ENCODE measurements at places on chromosomes 12 and 14.
A peak's percentile ranks its signal among the peaks of the same experiment; 100 is the strongest.

- no peak for DNase-seq
These were observed 3.3 kb upstream of the PLEKHG3 start for GRCh38 chr14:64700894-64701293.

DNA sequence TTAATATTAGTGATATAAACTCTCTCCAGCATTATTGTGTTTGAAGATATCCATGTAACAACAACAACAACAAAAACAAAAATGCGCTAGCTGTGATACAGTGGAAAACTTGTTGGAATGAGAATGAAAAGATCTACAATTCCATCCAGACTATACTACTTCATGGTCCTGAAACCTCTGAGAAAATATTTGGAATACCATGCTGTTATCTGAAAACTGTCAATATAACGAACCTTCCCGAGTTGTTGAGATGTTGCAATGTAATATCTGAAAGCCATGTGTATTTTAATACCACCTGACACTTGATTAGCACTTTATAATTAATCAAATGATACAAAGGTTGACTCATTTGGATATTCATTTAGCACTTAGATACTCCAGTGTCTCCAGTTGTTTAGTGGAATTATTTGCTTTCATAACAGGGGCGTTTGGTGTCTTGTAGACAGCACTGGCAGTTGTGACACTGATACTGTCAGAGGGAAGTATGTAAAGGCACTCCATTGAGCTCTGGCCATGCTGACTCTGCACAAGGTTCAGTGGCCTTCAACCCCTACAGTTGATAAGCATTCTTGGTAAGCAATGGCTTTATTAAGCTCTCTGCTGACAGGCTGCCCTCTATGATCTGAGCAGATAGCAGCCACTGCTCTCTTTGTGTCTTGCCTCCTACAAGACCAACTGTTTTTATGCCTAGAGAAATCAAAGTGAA is 447.1 kb upstream of the SEL1L start:
- no peak for DNase-seq

DNA sequence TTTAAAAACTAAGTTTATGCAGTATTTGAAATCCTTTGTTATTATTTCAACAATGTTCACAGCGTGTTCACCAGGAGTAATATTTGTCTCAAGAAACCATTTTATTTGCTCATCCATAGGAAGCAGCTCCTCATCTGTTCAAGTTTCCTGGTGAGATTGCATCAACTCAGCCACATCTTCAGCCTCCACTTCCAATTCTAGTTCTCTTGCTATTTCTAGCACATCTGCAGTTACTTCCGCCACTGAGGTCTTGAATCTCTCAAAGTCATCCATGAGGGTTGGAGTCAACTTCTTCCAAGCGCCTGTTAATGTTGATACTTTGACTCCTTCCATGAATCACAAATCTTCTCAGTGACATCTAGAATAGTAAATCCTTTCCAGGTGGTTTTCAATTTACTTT is 18.0 kb downstream of the CLEC9A start:
- no peak for DNase-seq

DNA sequence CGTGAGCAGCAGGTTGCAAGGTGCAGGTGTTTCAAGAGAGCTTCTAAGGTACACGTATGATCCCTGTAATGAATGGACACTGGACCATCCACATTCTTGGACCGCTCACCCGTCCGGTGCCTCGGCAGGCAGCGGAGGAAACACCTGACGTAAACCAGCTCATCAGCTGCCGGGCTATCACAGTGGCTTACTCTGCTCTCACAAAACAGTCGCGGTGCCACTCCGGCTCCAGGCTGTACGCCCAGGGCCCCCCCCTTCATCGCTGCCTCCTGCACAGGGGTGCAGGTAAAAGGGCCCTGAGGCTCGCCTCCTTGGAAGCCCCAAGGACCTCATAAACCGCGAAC is 436 bp downstream of the VPS33A start:
- DNase-seq, result no peak

- no peak for DNase-seq
These were observed 2.0 kb upstream of the CCDC197 start for GRCh38 chr14:93994919-93995682.

- DNase-seq, result no peak
These were observed 34.6 kb upstream of the ANKRD9 start for GRCh38 chr14:102544046-102544746.

- DNase-seq, result no peak
These were observed 72.8 kb upstream of the NPAS3 start for GRCh38 chr14:32865827-32866376.

DNA sequence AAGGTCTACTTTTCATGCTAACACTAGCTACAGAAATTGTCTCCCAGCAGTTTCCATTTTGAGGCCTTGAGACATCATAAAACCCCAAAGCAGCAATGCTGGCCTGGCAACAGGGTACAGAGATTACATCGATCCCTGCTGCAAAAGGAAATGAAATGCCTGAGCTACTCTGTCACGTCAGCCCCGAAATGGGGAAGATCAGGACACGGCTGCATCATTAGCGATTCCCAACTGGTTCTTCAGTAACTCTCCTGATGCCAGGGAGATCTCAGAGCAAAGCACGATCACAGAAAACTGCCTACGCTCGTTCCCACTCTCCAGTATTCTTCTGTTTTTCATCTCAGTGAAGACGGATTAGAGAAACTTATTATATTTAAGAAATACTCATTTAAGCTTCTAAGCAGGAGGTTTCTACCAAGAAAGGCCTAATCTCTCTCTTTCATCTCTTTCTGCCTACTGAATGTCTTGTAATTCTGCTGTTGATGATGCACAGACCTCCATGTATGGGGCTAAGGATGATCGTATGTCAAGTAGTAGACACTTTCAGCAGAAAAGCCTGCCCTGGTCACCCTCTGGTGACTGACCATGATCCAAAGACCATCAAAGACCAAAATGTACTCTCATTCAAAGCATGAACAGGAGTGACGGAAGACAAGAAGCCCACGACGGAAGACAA is 168.5 kb downstream of the RIMBP2 start:
- DNase-seq, result no peak

- no peak for DNase-seq
These were observed 22.4 kb downstream of the ARG2 start for GRCh38 chr14:67641902-67642749.

DNA sequence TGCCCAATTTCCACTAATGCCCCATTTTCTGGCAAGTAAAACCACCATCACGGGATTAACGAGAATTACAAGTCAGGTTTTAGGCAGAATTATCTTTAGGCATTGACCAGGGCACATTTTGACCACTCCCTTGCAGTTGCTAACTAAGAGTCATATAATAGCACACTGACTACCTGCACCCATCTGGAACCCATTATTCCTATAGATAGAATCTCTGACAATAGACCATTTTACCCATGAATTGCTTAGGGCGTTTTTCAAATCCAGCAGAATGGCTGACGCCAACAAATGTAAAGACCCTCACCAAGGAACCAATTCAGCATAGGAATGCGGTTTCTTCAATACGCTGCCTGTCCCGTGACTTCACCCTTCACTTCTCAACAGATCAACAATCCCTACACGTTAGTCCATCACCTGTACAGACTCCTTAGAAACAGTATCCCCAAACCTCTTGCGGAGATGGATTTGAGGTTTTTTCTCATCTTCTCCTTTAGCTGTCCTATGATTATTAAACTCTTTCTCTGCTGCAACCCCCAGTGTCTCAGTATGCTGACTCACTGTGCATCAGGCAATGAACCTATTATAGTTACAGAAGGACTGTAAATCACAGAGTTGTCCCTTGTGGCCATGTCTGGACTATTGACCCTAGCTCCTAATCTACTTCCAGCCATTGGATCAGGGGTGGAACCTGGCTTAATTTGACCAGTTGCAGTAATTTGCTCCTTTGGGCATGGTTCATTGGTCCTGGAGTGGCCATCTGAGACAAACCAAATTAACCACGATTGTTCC is 177.3 kb upstream of the PLXNC1 start:
- no peak for DNase-seq

GRCh38 chr12:1844223-1844622 is 23.9 kb downstream of the LRTM2 start:
- DNase-seq, result no peak

DNA sequence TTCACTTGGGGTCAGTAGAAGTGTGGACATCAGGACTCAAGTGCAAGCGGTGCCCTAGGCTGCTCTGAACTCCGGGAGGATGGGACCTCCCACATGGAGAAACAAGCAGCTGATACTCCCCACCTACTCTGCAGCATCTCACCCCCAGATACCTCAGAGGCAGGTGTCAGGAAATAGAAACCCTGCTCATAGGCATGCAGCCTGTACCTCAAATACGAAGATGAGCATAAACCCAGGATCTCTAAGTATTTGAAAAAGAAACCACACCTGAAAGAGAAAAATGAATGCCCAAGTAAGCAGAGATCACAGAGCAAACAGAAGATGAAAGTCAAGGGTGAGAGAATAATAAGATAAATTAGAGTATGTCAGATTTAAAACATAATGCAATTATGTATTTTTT is 75.6 kb upstream of the WSCD2 start:
- no peak for DNase-seq

- no peak for DNase-seq
These were observed 168.8 kb downstream of the ANO4 start for GRCh38 chr12:100963381-100963780.

DNA sequence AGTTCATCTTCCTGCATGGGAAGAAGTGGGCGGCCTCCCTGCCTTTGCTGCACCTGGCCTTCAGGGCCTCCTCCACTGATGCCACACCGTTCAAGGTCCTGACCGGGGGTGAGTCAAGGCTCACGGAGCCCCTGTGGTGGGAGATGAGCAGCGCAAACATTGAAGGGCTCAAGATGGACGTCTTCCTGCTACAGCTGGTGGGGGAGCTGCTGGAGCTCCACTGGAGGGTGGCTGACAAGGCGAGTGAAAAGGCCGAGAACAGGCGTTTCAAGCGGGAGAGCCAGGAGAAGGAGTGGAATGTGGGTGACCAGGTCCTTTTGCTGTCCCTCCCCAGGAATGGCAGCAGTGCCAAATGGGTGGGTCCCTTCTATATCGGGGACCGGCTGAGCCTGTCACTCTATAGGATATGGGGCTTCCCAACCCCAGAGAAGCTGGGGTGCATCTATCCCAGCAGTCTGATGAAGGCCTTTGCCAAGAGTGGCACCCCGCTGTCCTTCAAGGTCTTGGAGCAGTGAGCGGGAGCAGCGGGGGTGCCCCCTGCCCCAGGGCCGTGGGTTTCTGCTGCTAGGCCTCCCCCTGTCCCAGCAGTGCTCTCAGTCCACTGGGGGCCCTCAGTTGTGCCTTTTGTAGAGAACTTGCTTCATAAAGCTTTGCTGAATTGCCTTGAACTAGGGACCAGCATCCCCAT is 12.4 kb downstream of the CBLN3 start:
- DNase-seq, result no peak

DNA sequence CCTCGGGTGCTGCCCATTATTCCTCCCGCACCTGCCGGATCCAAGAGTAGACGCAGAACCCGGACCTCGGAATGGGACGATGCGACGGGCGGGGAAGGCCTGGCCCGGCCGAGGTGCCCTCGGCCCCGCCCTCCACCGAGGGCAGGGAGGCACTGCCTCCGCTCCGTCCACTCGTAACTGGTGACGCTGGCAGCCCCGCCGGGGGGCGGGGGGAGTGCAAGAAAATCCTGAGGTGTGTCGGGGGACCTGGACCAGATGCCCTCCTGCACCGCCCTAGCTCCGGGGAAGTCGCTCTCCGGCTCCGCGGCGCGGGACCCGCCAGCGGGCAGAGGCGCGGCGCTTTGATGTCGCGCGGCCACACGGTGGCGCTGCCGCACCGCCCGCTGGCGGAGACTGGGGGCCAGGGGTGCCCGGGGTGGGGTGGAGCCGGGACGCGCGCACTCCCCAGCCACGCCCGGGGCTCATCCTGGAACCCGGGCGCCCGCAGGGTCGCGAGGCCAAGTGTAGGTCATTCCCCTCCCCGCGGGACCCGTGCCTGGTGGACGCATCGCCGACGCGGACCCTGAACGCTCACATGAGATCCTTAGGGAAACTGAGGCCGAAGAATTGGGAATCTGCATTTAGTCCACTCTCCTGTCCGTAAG is 202.8 kb downstream of the TTC8 start:
- peak; percentile 88 for DNase-seq

DNA sequence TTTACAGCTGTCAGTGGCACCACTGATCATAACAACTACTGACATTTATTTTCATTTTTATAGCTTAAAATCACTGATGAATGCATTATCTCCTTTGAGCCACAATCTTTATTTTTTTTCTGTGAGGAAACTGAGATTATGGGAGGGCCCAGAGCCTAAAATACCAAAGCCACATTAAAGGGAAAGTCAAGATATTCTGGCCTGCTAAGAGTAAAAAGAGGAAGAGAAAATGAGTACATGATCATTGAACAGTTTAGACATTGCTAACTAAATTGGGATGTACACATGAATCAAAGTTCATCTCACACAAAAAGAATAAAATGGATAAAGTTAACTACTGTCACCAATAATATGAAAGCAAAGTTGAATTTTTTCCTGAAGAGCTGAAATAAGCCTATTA is 170.5 kb upstream of the GARIN2 start:
- peak; percentile 16 for DNase-seq

DNA sequence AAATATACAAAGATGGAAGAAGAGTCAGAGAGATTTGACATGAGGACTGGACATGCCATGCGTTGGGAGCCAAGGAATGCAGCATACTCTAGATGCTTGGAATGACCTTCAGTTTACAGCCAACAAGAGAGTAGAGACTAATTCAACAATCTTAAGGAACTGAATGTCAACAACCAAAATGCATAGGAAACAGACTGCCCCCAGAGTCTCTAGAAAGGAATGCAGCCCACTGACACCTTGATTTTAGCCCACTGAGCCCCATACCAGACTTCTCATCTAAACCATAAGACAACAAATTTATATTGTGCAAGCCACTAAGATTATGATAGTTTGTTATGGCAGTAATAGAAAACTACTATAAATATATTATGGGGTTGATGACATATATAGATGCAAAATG is 611.2 kb downstream of the RPS29 start:
- no peak for DNase-seq

DNA sequence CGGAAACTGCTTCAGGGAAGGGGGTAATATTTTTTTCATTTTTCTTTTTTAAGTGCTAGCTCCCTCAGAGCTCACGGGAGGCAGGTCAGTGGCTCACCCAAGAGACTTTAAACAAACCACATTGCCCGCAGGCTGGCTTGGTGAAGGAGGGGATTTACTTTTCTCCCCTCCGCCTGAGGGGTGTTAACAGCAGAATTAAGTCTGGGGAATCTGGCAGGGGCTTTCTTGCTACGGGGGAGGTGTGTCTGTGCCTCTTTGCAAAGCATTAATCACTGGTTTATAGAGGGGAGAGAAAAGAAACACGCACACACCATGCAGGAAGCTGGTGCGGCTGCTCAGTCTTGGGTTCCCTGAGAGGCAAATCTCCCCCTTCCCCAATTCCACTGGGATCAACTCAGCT is 26.2 kb upstream of the TBX3 start:
- DNase-seq, result no peak
